COR-L47 (cell line): ENCODE measurements at places on chromosomes 5 and 9.
A peak's percentile ranks its signal among the peaks of the same experiment; 100 is the strongest.

DNA sequence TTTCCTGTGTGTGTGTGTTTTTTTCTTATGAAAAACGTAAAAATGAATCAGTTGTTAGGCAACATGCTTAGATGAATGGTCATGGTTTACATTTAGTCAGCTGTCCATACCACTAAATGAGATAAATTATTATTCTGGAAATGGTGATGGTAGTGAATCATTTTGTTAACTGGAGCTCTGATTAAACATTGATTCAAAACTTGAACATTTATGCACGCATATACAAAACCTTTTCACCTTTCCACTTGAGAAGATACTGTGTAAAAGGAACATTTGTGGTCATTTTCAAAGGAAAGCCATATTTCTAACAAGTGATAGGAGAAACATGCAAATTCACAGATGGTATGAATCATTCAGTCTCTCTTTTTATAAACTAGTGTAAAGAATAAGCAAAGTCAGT, 162.0 kb downstream of the SLC25A46 start:
- DNase-seq = no peak

DNA sequence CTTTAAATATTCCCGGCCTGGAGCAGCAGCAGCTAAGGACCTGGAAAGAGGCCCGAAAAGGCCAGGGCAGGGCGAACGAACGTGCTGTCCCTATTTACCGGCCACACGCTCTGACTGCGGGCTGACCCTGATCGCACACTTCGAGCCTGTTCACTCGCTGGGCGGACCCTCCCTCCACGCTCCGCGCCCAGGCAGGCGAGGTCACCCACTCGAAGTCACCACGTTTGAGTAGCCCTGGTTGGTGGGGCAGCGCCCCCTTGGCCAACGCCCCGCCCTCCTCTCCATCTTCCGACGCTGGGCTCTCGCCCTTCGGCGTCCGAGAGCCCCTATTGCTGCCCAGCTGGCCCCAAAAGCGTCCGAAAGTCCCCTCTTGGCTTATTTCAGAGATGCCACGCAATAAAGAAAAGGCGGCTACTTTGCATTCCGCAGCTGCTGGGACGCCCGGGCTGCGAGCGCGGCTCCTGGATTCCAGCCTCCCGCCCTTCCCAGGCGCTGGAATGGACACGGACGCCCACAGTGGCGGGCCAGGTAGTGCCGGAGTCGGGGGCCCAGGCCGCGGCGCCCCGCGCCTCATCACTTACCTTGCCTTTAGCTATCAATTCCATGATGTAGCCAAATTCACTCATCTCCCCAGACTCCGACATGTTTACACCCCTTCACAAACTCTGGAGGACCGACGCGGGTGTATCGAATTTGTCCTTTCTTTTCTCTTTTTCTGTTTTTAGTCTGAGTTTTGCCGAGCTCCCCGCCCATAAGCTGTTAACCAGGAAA, 9.9 kb upstream of the TRIM36 start:
- no peak for DNase-seq

DNA sequence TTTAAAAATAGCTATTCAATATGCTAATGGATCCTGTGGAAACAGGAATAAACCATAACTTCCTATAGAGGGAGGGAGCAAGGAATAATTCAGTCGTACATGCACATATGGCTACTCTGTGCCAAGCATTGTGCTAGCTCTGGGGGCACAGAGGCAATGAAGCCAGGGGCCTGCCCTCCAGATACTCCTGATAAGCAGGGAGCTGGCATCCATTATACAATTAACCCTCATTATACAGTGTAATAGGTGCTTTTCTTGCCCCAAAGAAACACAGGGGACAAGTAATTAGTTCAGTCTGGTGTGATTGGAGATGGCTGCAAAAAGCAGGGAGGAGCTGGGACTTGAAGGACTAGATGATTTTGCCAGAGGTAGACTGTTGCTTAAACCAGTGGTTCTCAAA, 200.4 kb downstream of the SREK1 start:
- no peak for DNase-seq

- no peak for DNase-seq
Measured at GRCh38 chr5:76808141-76808691, 10.6 kb upstream of the F2RL1 start.

GRCh38 chr5:151150471-151151262, 6.9 kb downstream of the ANXA6 start:
- peak; percentile 48 for DNase-seq

DNA sequence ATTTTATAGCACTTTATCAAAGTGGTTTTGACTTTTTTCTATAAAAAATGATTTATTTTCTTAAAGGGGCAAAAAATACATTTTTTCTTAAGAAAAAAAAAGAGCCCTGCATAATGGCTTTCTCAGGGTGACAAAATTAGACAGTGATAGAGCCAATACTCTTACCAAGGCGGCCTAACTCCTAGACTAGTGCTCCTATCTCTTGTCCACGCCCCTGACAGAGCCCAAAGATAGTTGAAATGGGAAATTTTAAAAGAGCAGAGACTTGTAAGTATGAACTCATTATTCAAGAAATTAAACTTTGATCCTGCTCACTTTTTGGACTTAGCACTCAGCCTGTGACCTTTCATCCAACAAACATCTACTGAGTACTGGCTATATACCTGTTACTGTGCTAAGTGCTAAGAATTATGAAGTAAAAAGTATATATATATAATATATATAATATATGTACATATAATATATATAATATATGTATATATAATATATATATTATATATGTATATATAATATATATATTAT, 1.2 kb downstream of the INVS start:
- DNase-seq = no peak

- DNase-seq = no peak
Measured at GRCh38 chr9:35935755-35936509, 22.0 kb downstream of the OR2S2 start.

- no peak for DNase-seq
Measured at GRCh38 chr5:102099766-102100331, 196.2 kb downstream of the SLCO4C1 start.

GRCh38 chr9:128232528-128233428, 29.6 kb downstream of the DNM1 start:
- no peak for DNase-seq

- DNase-seq = no peak
Measured at GRCh38 chr5:178440181-178440580, 150.0 kb downstream of the COL23A1 start.

DNA sequence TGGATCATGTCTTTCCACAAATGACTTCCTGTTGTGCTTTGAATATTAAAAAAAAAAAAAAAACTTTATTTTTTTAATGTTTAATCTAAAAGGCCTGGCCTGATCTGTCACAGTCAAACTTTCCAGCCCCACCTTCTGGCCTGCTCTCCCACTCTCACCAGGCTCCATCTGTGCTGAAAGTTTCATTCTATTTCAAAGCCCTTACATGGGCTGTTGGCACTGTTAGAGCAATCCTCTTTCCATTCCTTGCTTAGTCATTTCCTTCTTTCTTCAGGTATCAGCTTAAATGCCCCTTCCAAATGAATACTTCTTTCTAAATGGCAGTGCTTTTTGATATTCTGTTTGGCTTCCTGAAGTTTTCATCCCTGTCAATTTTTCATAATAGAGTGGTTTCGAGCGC, 1104.8 kb upstream of the C9orf72 start:
- DNase-seq = no peak

- no peak for DNase-seq
Measured at GRCh38 chr9:115412656-115413055, 294.7 kb upstream of the TNC start.

DNA sequence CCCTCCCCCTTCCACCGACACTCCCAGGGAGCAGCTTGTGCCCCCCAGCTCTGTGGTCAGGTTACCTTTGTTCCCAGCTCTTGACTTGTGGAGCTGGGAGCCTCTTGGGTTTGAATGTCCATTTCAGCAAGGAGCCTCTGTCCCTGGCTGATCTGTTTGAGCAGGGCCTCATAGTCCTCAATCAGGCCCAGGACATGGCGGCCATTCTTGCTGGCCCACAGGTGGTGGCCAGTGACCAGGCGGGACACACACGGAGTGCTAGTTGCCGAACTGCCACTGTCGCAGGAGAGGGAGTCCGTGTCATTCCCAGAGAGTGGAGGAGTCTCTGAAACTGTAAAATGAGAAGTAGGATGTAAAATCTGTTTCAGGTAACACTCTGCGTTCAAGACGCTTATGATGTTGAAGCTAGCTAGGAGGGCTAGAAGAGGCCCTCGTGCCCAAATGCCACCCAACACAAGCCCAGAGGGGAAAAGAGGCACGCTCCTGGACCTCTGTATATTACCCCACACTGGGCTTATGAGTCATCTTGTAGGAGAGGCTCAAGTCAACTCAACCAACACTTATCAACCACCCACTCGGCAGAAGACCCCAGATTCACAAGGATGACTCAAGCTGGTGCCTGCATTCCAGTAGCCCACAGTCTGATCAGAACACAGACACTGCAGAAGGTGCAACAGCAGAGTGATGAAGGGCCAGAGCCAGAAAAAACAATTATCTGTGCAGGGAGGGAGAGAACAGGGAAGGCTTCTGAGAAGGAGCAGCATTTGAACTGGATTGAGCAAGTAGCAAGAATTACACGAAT, 177.0 kb downstream of the CDK5RAP2 start:
- no peak for DNase-seq

GRCh38 chr5:95729115-95730010, 1.8 kb upstream of the RHOBTB3 start:
- no peak for DNase-seq

DNA sequence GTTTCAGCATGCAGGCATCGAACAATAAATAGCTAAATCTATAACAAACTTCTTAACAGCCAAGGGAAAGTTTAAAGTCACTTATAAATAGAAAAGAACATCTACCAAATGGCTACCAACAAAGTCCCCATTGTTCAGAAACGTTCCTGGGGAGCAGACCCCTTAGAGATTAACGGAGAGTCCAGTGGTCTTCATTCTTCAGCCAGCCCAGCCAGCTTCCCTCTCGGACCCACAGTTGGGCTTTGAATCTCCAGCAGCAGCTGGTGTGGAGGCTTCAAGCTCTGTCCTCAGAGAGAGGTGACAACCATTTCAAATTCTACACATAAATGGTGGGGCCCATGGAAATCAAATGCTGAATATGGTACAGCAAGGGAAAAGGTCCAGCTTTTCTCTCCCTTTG, 11.2 kb downstream of the ENC1 start:
- DNase-seq = no peak

DNA sequence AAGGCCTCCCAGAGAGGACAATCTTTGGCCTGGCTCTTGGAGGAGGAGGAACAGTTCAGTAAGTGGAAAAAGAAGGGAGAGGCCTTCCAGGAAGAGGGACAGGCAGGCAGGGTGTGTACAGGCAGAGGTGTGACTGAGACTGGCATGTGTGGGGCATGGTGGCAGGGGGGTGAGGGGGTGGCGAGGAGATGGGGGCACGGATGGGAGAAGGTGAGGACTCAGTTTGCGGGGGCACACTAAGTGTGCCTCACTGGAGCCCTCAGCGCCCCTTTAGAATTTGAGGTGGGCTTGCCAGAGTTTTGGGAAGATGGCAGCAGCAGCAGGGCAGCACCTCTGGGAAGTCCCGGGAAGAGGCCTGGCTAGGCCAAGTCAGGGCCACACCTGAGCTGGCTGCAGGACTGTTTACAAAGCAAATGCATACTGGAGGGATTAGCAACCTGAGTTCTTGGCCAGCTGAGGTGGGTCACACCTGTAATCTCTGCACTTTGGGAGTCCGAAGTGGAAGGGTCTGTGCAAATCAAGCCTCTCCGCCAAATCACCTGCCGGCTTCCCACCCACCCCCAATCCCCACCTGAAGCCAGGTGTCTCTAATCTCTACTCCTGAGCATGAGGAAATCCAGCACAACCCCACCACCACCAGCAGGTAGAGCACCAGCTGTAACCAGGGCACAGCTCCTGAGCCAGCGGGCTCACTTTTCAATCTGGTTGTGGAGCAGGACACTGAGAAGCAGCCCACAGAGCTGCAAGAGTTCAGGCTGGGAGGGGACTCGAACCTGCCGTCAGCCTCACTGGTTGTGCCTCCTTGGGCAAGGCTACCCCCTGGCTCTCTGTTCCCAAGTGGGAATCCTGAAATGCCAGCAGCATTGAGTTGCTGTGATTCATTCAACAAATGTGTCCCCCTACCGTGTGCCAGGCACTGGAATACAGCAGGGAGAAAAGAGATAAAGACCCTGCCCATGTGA, 10.2 kb upstream of the GABRP start:
- no peak for DNase-seq

GRCh38 chr9:135344915-135345500, 134.6 kb upstream of the PPP1R26 start:
- DNase-seq = no peak

DNA sequence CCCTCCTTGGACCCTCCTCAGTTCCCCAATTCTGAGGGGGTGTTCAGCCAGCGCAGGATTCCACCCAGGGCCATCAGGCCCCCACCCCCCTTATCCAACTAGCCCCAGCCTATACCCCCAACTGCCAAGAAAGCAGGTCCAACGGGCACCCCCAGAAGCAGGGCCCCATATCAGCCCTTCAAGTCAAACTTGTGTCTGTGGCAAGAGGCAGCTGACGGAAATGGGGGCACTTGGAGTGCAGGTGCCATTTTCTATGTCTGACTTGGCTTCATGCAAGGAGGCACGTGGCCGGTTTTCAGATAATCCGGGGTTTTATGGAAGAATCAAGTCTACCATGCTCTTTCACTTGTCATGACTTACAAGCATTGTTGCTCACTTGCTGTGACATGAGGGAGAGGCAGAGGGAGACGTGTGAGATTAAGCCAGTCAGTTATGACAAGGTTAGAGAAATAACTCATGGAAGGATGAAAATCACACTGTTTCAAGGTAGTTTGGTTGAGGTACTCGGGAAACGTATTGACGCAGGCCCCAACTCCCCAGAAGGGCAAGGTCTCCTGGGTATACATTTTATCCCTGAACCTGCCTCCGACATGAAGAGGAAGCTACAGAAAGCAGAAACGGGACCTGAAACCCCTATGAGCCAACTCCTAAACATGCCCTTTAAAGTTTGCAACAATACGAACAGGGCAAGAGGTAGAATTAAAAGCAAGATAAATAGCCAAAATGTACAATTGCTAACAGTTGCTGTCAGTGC, 26.5 kb upstream of the CLPTM1L start:
- no peak for DNase-seq

GRCh38 chr5:17123010-17123409, 94.4 kb upstream of the BASP1 start:
- no peak for DNase-seq

GRCh38 chr9:89786655-89787054, 181.8 kb downstream of the GADD45G start:
- no peak for DNase-seq

DNA sequence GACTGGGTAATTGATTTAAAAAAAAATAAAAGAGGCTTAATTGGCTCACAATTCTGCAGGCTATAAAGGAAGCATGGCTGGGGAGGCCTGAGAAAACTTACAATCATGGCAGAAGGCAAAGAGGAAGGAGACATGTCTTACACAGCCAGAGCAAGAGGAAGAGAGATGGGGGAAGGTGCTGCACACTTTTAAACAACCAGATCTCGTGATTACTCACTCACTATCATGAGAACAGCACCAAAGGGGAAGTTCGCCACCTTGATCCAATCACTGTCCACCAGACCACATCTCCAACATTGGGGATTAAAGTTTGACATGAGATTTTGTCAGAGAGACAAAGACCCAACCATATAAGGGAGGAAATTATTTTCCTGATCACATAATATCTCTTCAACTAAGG, 138.8 kb upstream of the NR4A3 start:
- no peak for DNase-seq
